Thymus (tissue), 14 donors: ENCODE measurements at places on chromosomes 2 and 18. TPM values are rescaled to one million over a fixed set of nuclear protein-coding genes. Genes with fewer than 3 reads are reported as not detected.

The ANKRD30BL gene
- 0.19 TPM for total RNA-seq

DNA sequence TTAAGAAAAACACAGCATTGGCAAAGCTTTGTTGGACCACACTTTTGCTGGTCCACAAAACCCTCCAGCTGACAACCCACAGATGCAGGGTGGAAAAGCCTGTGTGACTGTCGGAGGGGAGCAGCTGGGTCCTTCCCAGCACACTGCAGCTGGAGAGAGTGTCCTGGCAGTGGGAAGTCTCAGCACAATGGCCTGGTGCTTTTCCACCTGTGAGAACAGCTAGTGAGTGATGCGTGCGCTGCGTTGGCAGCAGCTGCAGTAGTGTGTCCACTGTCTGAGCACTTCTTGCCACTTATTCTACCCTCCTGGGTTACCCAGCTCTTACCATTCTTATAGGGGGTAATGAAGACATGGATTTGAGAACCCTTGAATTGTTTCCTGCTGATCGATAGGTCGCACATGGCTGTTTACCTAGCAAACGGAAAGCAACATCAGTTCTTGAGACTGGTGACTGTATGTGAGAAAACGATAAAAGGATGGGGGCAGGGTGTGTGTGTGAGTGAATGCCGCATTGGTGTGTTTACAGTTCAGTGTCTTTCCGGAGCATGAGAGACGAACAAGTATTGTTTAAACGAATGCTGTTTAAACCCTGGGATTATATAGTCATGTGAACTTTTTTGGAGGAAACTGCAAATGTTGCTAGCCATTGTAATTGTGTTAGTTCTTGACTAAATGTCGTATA lies 69.7 kb downstream of the LYPD6 start:
- H3K27ac ChIP-seq = no peak overlapping the region
- no peak for DNase-seq
- no peaks in the 10 kb centered on the region for H3K36me3 ChIP-seq

DNA sequence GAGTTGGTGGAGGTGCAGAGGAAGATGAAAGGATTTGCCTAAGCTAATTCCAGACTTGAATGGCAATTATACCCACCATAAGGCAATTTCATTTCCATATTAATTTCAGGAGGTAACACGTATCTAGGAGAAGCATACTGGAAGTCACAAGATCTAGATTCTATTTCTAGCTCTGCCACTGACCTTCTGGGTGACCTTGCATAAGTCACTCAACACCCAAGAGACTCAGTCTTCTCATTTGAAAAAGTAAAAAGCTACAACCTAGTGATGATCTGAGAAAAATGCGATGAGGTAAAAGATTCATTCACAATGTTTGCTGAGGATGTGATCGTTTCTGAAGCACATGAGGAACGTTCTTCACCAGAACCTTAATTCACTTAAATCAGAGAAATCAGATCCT lies 55.9 kb downstream of the GRB14 start:
- H3K36me3 ChIP-seq = no peaks in the 10 kb centered on the region
- H3K27me3 ChIP-seq = no peaks in the 10 kb centered on the region
- H3K4me3 ChIP-seq = no peak overlapping the region
- no peak for DNase-seq
- H3K4me1 ChIP-seq = no peaks in the 10 kb centered on the region
- H3K27ac ChIP-seq = no peak overlapping the region

- H3K4me3 ChIP-seq = no peak overlapping the region
- H3K27me3 ChIP-seq = no peaks in the 10 kb centered on the region
- DNase-seq = no peak
- H3K36me3 ChIP-seq = no peaks in the 10 kb centered on the region
- H3K4me1 ChIP-seq = no peaks in the 10 kb centered on the region
Measured at GRCh38 chr2:7841751-7842150, 840.1 kb upstream of the ID2 start.

DNA sequence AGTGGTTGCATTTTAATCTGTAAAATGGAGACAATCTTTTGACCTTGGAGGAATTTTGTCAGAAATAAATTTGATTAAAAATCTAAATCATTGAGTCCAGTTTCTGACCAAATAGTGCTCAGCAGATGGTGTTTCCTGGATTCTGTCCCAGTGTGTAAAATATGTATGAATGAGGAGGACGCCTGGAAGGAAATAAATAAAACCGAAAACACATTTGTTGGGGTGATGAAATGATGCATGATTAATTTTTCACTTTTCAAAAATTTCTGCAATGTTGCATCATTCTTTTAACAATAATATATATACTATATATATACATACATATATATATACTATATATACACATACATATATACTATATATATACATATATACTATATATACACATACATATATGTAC lies 261.1 kb upstream of the TRIB2 start:
- no peak for DNase-seq
- H3K4me3 ChIP-seq = no peak overlapping the region
- H3K36me3 ChIP-seq = no peaks in the 10 kb centered on the region
- peaks cover 11% of the 10 kb centered on the region for H3K4me1 ChIP-seq
- no peak overlapping the region for H3K27ac ChIP-seq

DNA sequence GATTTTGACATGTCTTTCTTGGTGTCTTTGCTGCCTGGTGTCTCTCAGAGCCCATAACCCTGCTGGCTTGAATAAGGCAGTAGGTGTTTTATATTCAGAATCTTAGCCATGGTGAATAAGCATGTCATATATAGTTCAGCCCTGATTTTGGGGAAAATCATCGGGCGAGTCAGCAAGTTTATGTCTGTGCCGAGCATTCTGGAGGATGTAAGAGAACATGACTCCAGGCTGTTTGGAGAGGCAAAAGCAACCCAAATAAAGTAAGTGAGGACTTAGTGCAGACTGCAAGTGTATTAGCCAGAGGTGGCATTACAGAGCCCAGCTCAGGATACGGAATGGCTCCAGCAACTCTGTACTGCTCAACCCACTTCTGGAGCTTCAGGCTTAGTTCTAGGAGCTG lies 50.3 kb downstream of the TCF7L1 start:
- no peak for DNase-seq
- H3K27ac ChIP-seq = no peak overlapping the region
- H3K4me3 ChIP-seq = no peak overlapping the region
- H3K4me1 ChIP-seq = no peaks in the 10 kb centered on the region
